ENCODE measurements at places on chromosomes 6 and 20. TPM values are rescaled to one million over a fixed set of nuclear protein-coding genes. Genes with fewer than 3 reads are reported as not detected.

The INSM1 gene
- total RNA-seq, result 0.05 TPM

The KCNK16 gene
- total RNA-seq, result not detected

The PTCRA gene
- total RNA-seq, result not detected

The SLC35D3 gene
- not detected for total RNA-seq

The PSORS1C2 gene
- not detected for total RNA-seq

The GPX5 gene
- not detected for total RNA-seq

The RHAG gene
- total RNA-seq, result 0.23 TPM

The HLA-DQB2 gene
- not detected for total RNA-seq

The PRR18 gene
- 0.23 TPM for total RNA-seq

The SLC17A3 gene
- total RNA-seq, result not detected

The C6orf141 gene
- 0.15 TPM for total RNA-seq

The SDCBP2 gene
- 1.8 TPM for total RNA-seq

The RPS6KA2 gene
- total RNA-seq, result 4.1 TPM

The ETV7 gene
- 2.0 TPM for total RNA-seq

The SF3B5 gene
- total RNA-seq, result 128 TPM

The SPINT3 gene
- not detected for total RNA-seq

The PGC gene
- total RNA-seq, result 0.18 TPM

The POU3F2 gene
- total RNA-seq, result not detected

The SKIC2 gene
- total RNA-seq, result 121 TPM

The LY6G5B gene
- 21.2 TPM for total RNA-seq

The TP53TG5 gene
- total RNA-seq, result not detected

The SUMO4 gene
- 1.1 TPM for total RNA-seq

The RAB32 gene
- total RNA-seq, result 61.5 TPM

The VSX1 gene
- total RNA-seq, result 0.21 TPM

The SLC22A1 gene
- 0.98 TPM for total RNA-seq
